ENCODE measurements at places on chromosomes 1 and 21.

DNA sequence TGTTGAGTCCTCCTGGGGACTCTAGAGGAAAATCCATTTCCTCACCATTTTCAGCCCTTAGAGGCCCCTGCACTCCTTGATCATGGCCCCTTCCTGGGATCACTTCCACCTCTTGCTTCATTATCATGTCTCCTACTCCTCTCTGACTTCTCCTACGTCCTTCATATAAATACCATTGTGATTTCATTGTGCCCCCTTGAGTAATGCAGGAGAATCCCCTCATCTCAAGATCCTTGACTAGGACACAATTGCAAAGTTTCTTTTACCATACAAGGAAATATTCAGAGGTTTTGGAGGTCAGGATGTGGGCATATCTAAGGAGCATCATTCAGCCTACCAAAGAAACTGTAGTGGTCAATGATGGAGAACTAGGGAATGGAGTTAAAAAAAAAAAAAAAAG lies 8.8 kb upstream of the GBP6 start:
- no peak for DNase-seq

DNA sequence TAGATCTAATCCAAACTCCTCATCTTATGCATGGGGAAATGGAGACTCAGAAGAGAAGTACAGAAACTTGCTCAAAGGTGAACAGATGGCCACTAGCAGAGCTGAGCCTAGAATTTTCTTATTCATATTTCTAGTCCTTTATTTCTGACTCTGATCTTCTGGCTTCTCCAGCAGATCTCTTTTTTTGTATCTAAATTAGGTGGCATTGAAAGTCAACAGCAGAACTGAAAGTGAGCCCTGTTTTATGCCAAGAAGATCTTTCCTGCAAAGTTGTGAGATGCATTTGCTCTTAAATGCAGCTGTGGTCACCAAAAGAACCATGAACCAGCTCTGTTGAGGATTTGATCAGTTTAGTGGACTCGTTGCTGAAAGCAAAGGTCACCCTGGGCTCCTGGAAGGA lies 75.5 kb downstream of the KAZN start:
- no peak for DNase-seq

- no peak for DNase-seq
These were observed 148.4 kb downstream of the TLR5 start for GRCh38 chr1:222994511-222995235.

DNA sequence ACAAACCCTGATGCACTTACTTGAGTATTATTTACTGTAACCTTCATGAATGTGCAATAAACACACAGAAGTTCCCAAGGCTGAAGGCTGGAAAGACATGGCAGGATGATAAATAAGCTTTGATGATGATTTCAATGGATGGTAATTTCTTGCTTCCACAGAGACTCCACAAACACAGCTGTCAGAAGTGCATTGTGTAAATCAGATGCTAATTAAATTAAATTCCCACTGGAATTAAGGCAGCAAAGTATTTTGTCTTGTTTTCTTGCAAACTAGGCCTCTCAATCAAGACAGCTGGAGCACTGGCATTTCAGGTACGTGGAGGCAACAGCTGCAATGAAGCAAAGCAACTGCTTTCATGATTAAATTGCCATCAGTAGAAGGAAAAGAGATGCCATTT lies 24.1 kb downstream of the FAM177B start:
- DNase-seq, result no peak

DNA sequence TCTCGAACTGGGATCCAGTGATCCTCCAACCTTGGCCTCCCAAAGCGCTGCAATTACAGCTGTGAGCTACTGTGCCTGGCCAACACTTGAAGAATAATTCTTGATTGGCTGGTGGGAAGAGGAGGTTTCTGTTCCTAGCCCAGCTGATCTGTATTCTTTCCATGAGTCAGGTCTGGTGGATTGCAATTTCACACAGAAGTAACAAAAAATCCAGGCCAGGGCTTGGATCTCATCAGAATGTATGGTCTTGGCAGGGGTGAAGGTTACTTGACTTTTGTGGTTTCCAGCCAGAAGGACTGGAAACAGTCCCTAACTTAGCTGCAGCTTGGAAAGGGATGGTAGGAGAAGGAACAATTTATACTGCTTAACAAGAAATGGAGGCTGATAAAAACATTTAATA lies 5.1 kb upstream of the HP1BP3 start:
- DNase-seq, result no peak

GRCh38 chr1:53135735-53136114 lies 6.7 kb downstream of the SLC1A7 start:
- DNase-seq, result no peak

DNA sequence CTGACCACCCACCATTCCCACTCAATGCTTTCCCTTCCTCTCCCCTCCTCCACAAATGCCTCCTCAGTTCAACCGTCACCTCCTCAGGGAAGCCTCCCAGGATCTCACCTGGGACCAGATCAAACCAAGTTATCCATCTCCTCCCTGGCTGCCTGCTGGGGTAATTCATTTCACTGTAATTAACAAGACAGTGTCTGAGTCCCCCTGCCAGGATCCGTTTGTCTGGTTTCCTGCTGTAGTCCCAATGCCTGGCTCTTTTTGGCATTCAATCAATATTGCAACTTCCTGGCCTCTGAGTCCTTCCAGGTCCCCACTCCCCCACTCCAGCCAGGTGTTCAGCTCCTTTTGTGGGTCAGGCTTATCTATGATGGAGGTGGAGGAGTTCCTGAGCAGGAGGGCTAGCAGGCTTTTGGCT lies 687.7 kb downstream of the PTPRU start:
- DNase-seq, result no peak

DNA sequence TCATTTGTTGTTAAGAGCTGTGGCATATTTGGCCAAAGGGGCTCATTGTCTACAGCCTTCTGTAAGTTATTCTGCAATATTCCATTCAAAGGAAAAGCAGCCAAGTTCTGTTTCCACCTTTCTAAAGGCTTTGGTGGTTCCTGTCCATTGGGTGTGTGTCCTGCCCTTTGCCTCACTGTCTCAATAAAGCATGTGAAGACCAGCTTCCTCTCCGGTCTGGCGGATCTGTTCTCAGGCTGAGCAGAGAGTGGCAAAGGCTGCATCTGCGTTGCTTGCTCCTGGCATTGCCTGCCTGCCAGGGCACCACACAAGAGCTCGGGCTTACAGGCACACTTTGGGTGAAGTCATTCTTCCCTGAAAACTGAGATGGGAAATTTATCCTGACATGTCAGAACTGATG lies 34.9 kb downstream of the ST6GALNAC3 start:
- DNase-seq, result no peak

- no peak for DNase-seq
These were observed 1.5 kb downstream of the CENPF start for GRCh38 chr1:214604523-214604922.

DNA sequence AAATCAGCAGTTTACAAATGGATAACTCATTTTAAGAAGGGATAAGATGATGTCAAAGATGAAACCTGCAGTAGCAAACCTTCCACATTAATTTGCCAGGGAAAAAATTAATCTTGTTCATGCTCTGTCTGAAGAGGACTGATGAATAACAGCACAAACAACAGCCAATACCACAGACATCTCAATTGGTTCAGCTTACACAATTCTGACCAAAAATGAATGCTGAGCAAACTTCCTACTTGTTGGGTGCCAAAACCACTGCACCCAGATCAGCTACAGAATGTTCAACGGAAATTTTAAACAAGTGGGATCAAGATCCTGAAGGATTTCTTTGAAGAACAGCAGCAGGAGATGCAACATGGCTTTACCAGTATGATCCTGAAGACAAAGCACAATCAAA lies 98.3 kb downstream of the COQ8A start:
- no peak for DNase-seq

- no peak for DNase-seq
These were observed 8.2 kb upstream of the DYRK1A start for GRCh38 chr21:37358397-37358796.

GRCh38 chr1:27139980-27140379 lies 14.9 kb downstream of the SLC9A1 start:
- no peak for DNase-seq

DNA sequence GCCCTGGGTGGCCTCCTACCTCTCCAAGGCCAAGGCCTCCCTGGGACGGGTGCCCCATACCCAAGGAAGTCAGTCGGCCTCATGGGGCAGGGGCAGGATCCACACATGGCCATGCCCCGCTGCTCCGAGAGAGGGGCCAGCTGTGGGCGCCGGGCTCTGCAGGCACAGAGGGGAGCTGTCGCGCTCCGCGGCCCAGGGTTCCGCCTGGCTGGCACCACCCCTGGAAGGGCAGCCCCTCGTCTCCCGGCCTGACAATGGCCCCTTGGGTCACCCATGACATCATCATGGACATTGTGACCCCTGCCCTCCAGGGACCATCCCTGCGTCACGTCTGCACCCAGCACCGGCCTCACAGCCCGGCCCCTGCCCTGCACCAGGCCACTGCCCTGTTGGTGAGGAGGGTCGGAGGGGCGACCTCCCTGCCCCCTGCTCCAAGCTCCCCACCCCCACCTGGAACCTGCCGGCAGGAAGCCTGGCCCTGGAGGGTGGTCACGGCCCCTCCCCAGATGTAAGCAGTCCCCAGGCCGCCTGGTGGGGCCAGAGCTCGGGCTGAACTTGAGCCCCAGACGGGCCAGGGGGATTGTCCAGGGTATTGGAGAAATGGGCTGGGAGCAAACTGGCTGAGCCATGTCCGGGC lies 5.8 kb downstream of the TTLL10 start:
- no peak for DNase-seq

DNA sequence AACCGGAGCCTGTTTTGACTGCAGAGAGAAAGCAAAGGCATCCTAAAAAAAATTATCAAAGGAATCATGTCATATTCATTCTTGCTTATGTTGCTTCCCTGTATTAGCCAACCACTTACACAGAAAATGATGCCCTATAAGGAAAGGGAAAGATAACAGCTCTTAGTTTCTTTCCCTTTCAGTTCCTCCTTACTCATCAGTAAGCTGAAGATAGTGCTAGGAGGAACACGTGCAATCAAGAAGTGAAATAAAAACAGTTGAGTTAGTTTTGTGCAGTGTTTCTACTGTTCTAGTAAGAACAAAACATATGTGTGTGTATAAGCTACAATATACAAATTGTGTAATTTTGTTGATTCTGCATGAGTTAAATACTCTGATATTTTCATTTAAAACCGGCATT lies 45.3 kb upstream of the MTF2 start:
- DNase-seq, result no peak
